Tongue (tissue), 3 donors: ENCODE measurements at places on chromosomes 4 and X.
A peak's percentile ranks its signal among the peaks of the same experiment; 100 is the strongest.

GRCh38 chr4:168409089-168409801 lies 71.0 kb downstream of the DDX60L start:
- peak; percentile 27 for DNase-seq

- no peak for DNase-seq
These were observed 135.6 kb upstream of the CXXC4 start for GRCh38 chr4:104630272-104630671.

DNA sequence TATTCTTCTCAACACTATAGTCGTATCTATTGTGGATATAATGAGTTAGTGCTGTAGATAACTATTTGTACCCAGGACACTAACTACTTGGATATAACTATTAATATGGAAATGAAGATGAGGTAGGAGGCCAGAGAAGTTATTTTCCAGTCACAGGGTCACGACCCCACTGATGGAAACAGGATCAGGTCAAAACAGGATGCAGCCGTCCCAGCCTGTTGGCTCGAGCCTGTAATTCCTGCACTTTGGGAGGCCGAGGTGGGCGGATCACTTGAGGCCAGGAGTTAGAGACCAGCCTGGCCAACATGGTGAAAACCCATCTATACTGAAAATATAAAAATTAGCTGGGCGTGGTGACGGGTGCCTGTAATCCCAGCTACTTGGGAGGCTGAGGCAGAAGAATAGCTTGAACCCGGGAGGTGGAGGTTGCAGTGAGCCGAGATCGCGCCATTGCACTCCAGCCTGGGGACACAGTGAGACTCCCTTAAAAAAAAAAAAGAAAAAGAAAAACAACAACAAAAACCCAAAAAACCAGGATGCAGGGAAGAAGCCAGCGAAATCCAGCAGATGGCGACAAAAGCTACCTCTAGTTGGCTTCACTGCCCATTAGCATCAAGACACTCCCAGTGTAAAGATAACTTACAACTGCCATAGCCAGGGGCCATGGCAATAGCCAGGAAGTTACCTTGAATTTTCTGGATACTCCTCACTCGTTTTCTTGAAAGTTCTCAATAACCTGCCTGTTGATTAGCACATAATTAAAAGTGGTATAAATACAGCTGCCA lies 37.9 kb upstream of the NKAP start:
- no peak for DNase-seq

GRCh38 chr4:2837110-2837903 lies 6.3 kb upstream of the ADD1 start:
- DNase-seq = no peak

- DNase-seq = no peak
These were observed 49.5 kb downstream of the FAM13A start for GRCh38 chr4:89007338-89007939.

DNA sequence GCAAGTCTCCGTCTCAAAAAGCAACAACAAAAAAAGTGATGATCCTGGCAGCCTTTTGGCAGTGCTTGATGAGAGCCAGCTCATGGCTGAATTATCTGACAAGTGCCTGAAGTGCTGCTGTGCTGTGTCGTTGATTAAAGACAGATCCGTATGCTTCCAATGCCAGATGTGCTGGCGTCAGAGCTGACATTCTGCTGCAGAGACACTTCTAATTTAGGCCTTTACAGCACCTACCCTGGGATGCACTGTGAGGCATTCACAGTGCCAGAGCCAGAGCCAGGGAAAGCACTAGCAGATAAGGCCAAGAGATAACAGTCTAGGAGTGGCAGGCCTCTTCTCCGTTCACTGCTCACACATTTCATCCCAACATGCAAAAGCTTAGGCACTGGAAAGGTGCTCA lies 995.5 kb downstream of the RAB28 start:
- peak; percentile 5 for DNase-seq

DNA sequence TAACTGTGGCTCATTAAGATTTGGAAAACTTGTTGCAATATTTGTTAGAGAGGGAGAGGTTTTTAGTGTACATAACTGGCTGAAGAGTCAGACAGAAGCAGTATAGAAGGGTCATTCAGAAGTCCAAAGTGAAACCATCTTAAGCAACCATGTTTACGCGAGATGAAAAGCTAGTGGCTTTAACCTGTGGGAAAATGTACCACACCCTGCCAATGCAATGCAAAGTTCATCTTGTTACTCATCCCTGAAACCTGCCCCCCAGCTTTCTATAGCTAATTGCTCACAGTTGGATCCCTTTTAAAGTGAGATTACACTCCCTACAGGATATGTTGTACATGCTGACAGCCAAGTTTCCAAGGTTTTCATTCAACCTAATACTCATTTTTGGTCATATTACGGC lies 96.7 kb upstream of the RAPGEF2 start:
- DNase-seq = no peak

GRCh38 chr4:98267498-98267897 lies 6.3 kb downstream of the RAP1GDS1 start:
- DNase-seq = no peak
